ENCODE measurements at places on chromosomes 11 and 22.

- DNase-seq: no peak
These were observed 101.7 kb upstream of the CSNK2A3 start for GRCh38 chr11:11454671-11455223.

GRCh38 chr22:22914726-22915669, 27.4 kb downstream of the IGLL5 start:
- no peak for DNase-seq

DNA sequence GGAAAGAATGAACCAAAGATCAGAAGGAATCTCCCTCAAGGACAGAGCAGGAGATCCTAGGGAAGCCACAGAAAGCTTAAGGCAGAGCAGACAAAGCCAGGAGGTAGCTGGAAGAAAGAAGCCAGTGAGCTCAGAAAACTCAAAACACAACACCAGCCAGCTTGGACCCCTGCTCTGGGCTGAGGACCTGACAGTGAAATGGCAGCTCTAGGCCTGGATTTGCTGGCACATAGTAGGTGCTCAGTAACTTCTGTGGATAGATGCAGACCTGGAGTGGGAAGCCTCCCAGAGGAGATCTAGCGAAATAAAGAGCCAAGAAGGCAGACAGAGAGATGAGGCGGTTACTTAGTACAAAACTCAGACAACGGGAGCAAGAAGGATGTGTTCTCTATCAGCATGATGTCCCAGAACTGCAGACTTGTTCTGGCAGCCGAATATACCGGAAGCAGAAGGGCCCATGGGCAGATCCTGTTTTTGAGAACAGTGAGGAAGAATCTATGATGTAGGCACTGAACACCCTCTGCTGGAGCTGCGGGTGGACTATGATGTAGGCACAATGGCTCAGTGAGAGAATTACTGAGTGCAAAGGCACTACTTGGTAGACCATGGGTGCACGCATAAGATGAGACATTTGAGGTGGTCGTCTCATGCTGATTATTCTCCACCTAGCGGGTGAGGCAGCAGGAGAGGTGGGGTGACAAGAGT, 4.8 kb downstream of the ROBO4 start:
- DNase-seq: peak; percentile 27

GRCh38 chr11:16603890-16604793, 134.3 kb upstream of the C11orf58 start:
- no peak for DNase-seq

- no peak for DNase-seq
These were observed 327.8 kb upstream of the ARHGAP42 start for GRCh38 chr11:100359281-100359680.

DNA sequence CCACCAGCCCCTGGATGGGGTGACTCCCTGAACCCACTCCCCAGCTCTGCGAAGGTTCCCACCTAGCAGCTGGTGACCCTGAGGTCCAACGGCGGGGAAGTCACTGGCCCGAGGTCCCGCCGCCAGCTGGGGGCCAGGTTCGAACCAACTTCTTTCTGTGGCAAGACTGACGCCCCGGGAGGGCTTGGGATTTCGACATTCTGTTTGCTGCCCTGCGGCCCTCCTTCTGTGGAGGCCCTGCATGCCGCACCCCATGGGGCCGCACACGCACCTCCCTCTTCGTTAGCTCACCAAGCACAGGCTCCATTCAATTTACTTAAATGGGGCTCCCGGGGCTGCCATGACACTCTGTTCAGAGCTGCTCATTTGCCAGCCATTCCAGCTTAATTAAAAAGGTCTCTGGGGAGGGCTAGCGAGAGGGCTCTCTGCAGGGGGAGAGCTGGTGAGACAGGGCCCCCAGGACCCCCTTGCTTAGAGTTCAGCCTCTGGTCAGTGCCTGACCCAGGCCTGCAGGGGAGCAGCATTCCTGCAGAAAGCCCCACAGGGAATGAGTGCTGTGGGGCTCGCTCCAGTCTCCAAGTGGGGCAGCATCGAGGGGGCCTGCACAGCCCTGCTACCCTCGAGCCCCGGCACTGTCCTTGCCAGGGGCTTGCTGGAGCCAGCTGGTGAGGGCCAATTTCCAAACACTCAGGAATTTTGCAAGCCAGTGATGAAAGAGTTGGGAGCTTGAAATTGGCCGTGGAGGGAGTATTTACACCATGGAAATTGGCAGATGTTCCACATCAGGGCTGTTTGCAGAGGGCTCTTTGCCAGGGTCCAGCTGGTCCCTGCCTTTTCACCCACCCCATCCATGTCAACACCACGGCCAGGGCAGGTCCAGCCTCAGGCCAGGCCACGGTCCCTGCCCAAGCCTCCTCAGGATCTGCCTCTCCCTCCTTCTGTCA, 80.8 kb downstream of the CACNA1I start:
- no peak for DNase-seq

GRCh38 chr11:66958956-66959274, 732 bp upstream of the PC start:
- no peak for DNase-seq

DNA sequence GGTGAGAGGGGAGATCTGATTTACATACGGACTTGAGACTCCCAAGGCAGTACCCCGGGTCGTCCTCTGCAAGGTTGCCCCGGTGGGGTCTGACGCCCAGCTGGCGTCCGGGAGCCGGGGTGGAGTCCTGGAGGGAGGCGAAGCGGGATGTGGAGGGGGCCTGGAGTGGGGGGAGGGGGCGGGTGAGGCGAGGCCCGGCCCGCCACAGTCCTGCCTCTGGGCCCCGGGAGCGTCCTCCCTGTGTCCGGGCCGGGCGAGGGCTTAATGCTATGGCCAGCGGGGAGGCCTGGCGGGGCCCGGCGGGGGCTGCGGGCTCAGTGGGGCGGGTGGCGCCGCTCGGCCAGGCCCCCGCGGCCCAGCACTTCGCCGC, 2.4 kb upstream of the MYBPC3 start:
- no peak for DNase-seq

- no peak for DNase-seq
These were observed 61.6 kb downstream of the DYNC2H1 start for GRCh38 chr11:103170865-103171264.

DNA sequence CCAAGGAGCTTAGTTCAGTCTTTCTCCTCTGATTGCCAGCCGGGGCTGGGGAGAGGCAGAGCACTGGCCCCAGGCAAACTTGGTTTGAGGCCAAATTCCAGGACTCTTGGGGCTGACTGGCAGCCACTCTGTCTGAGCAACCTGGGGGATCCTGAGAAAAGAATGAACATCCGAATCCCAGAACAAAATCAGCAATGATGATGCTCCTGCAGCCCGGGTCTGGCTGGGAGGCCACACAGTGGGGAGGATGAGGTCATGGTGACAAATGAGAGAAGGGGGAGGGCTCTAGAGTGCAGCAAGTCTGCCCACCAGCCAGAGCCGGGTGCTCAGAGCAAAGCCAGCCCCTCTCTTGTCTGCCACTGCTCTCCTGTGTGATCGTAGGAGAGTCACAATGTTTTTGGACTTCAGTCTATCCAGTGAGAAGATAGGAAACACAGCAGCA, 71.8 kb upstream of the PAX6 start:
- DNase-seq: no peak

- DNase-seq: no peak
These were observed 52.9 kb downstream of the GAB4 start for GRCh38 chr22:16955081-16955480.

GRCh38 chr22:27435844-27436576, 365.5 kb downstream of the MN1 start:
- no peak for DNase-seq

DNA sequence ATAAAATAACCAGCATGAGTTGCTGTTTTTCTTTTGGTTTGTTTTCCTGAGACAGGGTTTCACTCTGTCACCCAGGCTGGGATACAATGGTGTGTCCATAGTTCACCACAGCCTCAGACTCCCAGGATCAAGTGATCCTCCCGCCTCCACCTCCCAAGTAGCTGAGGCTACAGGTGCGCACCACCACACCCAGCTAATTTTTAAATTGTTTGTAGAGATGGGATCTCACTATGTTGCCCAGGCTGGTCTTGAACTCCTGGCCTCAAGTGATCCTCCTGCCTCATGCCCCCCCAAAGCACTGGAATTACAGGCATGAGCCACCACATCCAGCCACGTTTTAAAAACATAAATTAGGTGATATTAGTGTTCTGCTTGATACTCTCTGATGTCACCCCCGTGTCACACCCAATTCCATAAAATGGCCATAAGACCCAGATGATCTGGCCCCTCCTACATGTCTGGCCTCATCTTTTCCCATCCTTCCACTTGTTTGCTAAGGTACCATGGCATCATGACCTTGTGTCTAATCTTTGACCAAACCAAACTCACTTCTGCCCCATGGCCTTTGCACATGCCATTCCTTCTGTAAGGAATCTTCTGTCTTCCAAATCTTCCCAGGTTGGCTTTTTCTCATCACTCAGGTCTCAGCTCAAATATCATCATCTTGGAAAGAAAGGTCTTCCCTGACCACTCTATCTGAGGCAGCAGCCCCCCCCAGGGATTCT, 6.3 kb downstream of the SIK3 start:
- no peak for DNase-seq

- DNase-seq: no peak
These were observed 36.7 kb downstream of the SERPIND1 start for GRCh38 chr22:20810645-20811044.

GRCh38 chr11:26820739-26821138, 98.9 kb upstream of the SLC5A12 start:
- no peak for DNase-seq

DNA sequence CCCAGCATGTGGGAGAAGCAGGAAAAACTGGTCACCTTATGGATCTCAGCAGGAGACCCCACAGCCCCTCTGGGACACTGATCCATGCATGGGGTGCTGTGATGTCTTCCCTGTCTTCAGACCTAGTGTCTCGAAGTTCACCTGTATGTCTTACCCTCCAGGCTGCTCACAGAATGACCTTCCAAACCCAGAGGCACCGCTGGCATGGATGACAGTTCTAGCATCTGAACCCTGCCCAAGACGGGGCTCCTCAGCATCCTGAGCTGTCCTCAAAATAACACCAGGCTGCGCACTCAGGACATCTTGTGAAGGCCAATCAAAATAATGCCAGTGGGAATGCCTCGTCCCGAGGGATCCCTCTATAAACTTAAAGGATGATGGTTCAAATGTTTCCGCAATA, 824.9 kb downstream of the TBC1D22A start:
- DNase-seq: no peak

GRCh38 chr22:36875741-36876140, 14.9 kb downstream of the NCF4 start:
- no peak for DNase-seq

DNA sequence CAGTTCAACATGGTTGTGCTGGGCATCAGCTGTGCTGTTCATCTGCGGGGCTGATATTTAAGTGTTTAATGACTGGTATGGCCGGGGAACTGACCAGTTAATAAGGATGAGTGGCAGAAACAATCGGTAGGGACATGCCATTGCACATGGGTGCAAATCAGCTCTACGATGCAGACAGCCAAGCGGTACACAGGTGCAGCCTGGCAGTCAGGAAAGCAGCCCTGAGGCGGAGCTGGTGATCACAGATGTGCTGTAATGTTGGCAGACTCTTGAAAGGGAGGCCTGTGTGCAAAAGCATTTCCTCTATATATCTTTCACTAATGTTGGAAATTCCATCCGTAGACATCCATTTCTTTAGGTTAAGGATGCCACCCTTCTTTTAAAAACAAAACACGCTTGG, 1.1 kb downstream of the MMP20 start:
- DNase-seq: no peak

DNA sequence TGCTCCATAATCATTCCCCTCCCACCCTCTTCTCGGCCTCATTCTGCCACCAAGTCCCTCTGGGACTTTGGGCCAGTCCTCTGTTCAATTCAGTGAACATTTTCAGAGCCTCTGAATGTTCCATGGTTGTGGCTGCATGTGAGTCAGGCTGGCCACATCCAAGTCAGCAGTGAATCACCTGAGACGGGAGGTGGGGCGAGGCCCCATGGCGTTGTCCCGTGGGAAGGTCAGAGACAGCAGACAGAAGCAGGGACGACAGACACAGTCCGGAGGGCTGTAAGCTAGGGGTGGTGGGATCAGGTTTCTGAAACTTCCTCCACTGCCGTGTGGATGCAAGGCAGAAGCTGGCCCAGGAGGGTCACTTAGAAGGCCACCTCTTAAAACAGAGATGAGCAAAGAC, 324.8 kb downstream of the MN1 start:
- no peak for DNase-seq

GRCh38 chr22:50145721-50146438, 24.7 kb upstream of the PANX2 start:
- no peak for DNase-seq

GRCh38 chr11:78223320-78223954, 34.7 kb downstream of the USP35 start:
- no peak for DNase-seq

DNA sequence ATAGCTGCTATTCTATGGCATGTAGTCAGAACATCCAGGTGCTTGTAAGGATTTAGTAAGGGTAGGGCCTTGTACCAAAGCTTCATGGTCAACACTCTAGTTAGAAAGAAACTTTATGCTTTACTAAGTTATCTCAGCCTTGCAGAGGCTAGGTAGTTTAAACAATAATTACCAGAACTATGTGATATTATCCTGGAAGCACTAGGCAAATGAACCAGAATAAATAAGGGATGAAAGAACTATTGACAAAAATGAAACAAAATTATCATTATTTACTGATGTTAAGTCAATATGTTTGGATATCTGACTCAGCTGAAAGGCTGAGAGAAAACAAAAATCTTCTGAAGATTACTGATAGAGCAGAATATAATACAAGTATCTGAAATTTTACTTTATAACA, 1089.1 kb upstream of the RAG2 start:
- DNase-seq: no peak

DNA sequence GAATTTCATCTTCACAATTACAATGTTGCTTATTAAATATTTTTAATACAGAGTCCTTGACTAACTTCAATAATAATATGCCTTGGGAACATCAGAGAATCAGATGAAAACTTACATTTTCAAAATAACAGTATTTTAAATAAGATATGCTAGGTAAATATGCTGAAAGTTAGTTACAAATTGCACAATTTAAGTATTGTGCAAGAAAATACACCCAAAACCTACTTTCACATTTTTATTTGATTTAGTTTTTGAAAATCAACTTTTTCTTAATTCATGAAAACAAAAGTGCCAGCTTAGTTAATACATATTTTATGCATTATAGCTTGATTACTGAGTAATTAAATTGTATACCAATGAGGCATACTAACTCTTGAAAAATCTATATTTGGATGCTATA, 76.8 kb downstream of the SOX6 start:
- no peak for DNase-seq

DNA sequence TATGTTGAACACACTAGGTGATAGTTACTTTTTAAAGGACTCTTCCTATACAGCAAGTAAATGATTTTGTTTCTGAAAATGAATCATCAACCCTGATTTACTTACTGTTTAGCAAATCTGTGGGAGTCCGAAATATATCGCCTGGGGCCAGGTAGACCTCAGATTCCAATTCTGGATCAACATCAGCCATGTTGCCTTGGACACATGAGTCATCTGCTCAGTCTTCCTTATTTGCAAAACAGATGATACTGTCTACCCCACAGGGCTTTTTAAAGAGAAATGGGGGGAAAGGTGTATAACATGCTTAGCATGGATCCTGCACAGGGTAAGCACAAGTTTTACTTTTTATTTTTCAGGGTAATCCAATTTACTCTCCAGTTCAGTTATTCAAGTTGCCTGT, 324.2 kb downstream of the TENM4 start:
- DNase-seq: no peak

- DNase-seq: peak; percentile 62
These were observed 100.8 kb downstream of the PRMT3 start for GRCh38 chr11:20488352-20488751.
